ENCODE measurements at places on chromosomes 4 and X.
A peak's percentile ranks its signal among the peaks of the same experiment; 100 is the strongest.

GRCh38 chr4:14518136-14518535 is 484.1 kb upstream of the CPEB2 start:
- DNase-seq: no peak

GRCh38 chrX:40314070-40314469 is 216.3 kb upstream of the BCOR start:
- no peak for DNase-seq

DNA sequence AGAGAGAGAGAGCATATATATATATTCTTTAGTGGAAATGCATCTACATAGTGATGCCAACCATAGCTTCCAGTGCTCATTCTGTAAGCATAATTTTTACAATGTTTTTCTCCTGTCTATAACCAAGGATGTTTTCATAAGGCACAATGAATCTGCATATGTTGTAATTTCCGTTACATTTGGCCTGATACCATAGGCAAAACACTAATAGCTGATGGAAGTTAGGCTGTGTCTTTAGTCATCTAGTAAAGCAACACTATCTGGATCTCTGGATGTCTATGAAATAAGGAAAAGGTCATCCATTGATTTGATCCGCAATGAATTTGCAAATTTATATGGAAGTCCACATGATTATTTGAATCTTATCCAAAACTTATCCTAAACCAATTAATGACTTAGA is 8.1 kb downstream of the PCDH7 start:
- no peak for DNase-seq

DNA sequence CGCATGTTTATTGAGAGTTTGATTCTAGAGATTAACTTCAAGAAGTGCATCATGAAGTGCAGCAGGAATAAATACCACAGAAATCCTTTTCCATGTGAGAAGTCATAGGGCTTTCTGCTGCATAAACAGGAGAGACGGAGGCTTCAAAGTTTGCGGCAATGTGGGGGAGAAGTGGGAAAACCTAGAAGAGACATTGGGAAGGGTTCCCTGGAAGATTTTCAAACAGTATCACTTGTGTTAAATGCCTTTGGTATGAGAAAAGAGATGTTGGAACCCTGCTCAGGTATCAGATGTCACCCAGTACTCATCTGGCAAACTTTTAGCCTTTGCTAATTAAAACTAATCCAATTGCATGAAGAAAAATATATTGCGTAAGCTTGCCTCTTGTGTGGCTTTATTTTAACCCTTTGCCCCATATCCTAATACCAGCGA is 15.4 kb downstream of the NHS start:
- no peak for DNase-seq

GRCh38 chrX:97556359-97556758 is 672.7 kb downstream of the RPA4 start:
- DNase-seq: no peak

- no peak for DNase-seq
These were observed 178.7 kb downstream of the RASL11B start for GRCh38 chr4:53040851-53041250.

DNA sequence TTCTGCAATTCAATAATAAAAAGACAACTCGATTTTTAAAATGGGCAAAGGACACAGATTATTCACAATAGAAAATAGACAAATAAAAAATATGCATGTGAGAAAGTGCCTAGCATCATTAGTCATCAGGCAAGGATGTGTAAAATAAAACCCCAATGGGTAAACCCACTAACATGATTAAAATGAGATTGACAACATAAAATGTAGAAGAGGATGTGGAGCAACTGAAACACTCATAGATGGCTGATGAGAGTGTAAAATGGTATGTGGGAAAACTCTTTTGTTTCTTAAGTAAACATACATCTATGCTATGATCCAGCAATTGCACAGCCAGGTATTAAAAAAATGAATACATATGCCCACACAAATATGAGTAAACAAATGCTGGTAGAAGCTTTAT is 177.6 kb downstream of the IQCM start:
- no peak for DNase-seq

GRCh38 chrX:42220666-42221065 is 297.3 kb upstream of the CASK start:
- no peak for DNase-seq

DNA sequence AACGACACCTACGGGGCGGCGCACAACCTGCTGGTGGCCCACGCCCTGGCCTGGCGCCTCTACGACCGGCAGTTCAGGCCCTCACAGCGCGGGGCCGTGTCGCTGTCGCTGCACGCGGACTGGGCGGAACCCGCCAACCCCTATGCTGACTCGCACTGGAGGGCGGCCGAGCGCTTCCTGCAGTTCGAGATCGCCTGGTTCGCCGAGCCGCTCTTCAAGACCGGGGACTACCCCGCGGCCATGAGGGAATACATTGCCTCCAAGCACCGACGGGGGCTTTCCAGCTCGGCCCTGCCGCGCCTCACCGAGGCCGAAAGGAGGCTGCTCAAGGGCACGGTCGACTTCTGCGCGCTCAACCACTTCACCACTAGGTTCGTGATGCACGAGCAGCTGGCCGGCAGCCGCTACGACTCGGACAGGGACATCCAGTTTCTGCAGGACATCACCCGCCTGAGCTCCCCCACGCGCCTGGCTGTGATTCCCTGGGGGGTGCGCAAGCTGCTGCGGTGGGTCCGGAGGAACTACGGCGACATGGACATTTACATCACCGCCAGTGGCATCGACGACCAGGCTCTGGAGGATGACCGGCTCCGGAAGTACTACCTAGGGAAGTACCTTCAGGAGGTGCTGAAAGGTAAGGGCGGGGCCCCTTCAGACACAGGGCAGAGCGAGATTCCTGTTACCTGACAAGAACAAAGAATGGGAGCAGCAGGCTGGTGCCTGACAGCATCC is 11.7 kb downstream of the RPL9 start:
- DNase-seq: peak; percentile 45

GRCh38 chr4:55466001-55466400 is 70.2 kb downstream of the TMEM165 start:
- no peak for DNase-seq

GRCh38 chr4:119579823-119580222 is 48.8 kb downstream of the PDE5A start:
- no peak for DNase-seq

DNA sequence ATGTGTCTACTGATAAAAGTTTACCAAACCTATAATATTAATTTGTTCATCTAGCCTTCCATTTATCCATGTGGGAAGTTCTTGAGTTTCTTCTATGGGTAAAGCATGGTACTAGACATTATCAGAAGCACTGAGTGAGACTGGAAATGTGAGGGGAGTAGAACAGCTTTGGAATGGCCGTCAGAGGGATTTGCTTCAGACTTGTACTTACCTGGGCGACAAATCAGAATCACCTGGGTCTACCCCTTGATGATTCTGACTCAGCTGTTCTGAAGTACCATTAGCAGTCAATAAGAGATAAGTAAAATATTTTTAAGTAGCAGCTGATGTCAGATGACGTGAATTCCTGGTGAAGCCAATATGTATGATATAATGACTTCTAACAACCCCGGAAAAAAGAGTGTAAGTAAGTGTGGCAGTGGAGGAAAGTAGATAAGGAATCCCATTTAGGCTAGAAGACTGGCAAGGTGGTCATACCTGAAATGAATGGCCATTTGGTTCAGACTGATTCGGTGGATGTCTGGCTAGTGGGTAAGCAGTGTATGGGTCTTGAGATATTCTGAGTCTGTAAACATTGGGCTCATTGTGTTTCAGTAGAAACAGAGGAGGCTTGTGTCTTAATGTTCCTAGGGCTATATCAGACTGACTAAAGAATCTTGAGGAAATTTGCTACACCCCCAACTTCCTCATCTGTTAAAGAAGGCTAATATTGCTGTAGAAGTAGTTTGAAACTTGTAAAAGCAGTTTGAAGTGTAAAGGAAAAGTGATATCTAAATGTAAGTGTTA is 409.2 kb downstream of the NKX6-1 start:
- DNase-seq: no peak

DNA sequence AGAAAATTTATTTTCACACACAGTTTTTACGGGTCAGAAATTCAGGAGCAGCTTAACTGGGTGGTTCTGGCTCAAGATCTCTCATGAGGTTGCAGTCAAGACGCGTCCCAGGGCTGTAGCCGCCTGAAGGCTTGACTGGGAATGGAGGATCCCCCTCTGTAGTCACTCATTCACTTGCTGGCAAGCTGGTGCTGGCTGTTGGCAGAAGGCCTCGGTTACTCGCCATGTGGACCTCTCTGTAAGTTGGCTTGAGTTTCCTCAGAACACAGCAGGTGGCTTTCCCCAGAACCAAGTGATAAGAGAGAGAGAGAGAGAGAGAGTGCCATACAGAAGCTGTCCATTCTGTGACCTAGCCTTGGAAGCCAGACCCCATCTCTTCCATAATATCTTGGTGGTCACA is 132.8 kb downstream of the DCLK2 start:
- DNase-seq: no peak

GRCh38 chrX:11558972-11559371 is 106.7 kb downstream of the ARHGAP6 start:
- DNase-seq: peak; percentile 56

DNA sequence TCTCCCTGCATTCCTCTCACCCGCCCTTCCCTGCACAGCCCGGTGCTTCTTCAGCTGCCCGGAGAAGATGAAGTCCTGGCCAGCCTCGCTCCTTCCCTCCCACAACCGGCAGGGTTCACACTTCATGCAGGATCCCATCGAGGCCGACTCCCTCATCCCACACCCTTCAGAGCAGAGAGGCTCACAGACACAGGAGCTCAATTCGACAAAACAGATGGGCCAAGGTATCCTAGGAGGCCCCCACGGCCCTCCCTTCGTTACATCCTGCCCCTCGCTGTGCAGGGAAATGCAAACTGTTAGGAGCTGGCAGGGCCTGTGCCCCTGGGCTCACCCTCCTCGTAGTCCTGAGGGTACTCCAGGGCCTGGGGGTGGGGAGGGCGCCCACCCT is 238.1 kb downstream of the DHRSX start:
- no peak for DNase-seq

- no peak for DNase-seq
These were observed 525.5 kb upstream of the ZFP42 start for GRCh38 chr4:187470061-187470460.

DNA sequence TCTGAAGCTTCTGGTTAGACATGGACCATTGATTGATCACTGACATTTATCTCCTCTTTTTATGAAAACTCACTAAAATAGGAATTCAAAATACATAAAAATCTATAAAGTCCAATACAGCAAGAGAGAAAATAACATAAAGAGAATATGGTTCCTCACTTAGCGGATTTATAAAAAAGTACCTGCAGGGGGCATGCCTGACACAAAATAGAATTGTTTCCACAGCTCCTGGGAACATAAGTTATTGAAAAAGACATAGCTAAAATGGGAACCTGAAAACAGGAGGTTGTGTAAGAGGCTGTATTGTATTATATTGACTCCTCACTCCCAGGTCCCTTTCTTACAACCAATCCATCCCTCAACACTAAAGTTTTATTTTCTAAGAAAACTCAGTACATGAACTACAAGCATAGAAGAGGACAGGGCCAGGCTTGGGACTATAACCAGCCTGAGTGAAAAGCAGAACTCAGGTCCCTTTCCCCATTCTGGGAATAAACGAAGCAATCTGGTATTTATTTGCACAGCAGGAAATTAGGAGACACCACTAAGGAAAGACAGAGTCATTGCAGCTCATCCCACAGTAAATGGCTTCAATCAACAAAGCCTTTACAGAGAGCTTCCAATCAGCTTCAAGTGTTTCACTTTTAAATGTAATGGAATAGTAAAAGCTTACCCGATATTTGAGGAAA is 121.1 kb upstream of the NDST4 start:
- DNase-seq: peak; percentile 28

DNA sequence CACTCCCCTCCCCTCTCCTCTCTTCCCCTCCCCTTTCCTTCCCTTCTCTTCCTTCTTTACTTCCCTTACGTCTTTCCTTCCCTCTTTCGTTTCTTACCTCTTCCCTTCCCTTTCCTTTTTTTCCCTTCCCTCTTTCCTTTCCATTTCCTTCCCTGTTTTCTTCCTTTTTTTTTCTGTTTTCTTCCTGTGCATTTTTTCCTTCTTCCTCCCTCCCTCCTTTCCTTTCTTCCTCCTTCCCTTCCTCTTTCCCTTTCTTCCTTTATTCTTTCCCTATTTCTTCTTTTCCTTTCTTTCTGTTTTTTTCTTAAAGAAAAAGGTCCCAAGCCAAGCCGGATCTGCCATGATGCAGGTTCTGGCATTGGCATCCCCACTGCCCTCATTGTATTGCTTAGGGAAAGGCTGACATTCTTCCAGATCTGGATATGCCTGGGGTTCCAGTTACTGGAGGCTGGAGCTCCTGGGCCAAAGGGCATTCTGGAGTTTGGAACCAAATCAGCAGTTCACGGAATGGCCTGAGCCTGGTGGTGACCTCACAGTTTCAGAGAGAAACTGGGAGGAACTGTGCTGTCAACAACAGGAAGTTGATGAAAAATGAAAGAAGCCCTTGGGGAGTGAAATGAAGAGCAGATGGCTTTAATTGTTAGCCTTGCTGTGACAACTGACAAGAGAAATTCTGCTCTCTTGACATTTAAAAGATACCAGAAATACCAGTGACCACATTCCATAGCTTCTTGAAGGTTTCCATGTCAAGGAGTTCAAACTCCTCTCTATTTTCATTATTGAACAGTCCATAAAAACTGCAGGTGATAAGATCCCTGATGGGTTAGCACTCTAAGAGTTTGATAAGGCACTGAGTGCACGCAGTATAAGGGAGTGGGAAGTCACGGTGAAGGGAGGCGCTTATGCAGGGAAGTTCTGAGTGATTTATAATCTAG is 622.1 kb downstream of the SPRY1 start:
- DNase-seq: peak; percentile 70

DNA sequence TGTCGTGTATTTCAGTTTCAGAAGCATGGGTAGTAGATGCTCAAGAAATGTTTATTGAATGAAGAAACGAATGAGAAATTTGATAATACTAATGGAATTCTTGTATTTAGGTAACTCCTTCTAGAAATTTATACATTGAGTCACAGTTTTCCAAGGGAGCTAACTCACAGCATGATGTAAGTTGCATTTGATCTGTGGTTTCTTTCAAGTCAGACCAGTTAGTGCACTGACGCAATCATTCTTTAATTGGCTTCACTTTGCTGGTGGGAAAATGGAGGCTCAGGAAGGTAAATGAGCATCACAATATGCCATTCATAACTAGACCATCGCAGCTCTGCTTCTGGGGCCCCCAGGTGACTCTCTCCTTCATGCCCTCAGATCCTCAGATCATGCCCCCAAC is 17.3 kb upstream of the CWH43 start:
- DNase-seq: no peak

DNA sequence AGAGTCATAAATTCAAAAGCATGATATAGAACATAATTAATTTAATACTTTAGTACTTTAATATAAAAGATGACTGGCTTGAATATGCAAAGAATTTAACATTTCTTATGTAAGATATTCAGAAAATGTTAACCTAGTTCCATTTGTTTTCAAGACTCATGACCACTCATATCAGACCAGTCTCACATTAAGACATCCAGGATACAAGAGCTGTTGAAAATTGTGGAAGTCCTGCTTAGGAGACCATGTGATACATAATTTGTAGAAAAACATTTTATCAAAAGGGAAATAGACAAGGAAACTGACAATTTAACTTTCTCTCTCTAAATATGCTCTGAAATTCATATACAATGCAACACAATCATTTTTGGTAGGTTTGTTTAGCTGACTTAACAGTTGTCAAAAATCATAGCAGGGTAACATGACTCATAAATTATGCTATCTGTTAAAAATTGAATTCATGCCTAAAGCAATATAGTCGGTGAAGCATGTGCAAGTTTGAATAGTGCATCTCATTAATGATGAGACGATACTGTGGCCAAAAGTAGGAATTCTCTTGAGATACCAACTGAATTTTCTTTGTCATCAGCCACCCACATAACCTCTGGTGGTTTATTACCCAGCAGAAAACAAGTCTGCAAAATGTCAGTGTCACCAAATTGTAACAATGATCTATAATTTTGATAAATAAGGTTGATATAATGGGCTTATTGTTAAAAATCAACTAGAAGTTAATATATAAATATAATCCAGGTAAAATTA is 211.4 kb downstream of the GASK1B start:
- DNase-seq: no peak
